ENCODE measurements at places on chromosomes 3 and 15.

DNA sequence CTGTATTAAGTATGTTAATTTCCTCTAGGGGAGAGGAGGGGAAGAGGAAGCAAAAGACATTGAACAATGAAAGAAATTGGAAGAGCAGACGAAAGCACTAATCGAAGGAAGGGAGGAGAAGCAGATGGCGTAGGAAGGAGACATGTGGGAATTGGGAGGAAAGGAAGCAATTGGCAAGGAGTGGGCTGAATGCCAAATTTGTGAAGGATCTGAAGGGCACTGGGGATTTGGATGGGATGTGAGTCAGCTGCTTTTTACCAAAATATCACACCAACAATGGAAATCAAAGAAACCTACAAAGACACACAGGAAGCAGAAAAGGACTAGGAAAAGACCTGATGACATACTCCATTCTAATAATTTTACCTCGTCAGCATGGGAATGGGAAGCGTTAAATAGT lies 1029.8 kb downstream of the ROBO1 start:
- no peak for DNase-seq

DNA sequence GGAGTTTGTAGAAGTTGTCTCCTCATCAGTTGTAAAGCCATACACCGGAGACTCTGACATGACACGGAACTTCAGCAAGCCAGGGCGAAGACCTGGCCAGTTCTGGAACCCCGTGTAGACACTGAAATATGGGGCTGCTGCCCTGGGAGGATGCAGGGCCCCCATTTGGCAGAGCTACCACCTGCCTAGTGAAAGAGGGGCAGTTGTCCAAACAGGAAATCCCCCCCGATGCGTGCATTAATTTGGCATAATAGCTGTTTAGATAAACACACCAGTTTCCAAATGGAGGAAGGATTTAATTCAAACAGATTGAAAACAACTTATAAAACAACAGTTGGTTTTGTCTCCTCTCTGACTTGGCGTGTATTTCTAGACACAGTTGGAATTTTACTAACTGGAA lies 357.2 kb downstream of the GABRG3 start:
- DNase-seq, result no peak

DNA sequence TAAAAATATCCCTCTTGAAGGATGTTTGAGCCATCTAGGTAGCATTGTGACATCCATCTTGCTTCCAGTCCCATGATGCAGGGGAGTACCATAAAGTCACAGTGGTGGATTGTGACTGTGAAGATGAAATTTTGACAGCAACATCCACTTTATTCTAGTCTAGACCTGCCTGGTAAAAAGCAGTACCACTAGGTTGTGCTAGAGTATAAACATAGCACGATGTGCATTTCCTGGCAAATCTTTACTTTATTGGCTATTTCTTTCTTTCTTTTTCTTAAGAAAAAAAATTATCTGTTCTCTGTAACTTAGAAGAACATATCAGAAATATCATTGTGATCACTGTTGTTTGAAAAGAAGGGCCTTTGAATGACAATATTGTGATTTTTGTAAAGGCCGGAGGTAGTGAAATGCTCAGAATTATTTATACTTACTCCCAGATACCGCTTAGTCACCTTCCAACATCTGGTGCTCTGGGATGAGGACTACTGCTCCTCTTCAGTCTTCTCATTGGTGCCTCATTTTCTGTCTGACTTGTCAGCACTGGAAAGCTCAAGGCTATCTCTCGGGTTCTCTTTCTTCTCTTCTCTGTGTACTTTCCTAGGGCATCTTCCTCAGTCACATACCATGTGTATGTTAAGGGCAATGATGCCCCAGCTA lies 35.6 kb downstream of the AGBL1 start:
- DNase-seq, result no peak

DNA sequence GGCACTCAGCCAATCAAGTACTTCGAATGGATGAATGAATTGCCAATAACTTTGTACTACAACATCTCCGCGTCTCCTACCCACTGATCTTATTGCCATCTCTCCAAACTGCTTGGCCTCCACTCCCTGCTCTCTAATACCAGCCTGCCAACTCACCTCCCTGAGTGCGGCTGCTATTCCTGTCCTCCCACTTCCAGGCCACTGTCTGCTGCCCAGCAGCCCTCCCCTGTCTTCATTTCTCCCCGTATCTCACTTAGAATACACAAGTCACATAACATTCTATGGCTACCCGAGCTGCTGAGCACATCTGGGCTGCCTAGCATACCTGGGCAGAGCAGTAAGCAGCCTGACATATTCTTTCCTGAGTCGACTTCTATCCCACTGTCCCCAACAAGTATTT lies 149.9 kb upstream of the LRTM1 start:
- DNase-seq, result no peak

DNA sequence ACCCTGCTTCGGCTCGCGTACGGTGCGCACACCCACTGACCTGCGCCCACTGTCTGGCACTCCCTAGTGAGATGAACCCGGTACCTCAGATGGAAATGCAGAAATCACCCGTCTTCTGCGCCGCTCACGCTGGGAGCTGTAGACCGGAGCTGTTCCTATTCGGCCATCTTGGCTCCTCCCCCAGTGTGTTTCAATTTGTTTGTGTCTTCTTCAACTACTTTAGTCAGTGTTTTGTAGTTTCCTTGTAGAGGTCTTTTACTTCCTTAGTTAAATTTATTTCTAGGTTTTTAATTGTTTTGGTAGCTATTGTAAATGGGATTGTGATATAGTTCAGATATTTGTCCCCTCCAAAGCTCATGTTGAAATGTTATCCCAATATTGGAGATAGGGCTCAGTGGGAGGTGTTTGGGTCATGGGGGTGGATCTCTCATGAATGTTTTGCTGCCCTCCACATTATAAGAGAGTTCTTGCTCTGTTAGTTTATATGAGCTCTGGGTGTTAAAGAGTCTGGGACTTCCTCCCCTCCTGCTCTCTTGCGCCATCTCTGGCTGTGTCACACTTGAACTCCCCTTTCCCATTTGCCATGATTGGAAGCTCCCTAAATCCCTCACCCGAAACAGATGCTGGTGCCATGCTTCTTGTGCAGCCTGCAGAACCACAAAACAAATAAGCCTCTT lies 304.4 kb downstream of the DOCK3 start:
- no peak for DNase-seq

All from stimulated activated CD4-positive, alpha-beta T cell treated with anti-CD3 and anti-CD28 coated beads, Interleukin-4, amount 100 ng/mL, for 24 hours (primary cell).